Bronchus fibroblast of lung (primary cell): ENCODE measurements at places on chromosomes 13 and 19. TPM values are rescaled to one million over a fixed set of nuclear protein-coding genes. Genes with fewer than 3 reads are reported as not detected.

SMIM24 gene
- not detected in 2 replicates for total RNA-seq

COX7A1 gene
- 6.6 and 13.5 TPM in 2 replicates for total RNA-seq

CKAP2 gene
- total RNA-seq: 45.0 and 54.6 TPM in 2 replicates

TUBGCP3 gene
- 11.6 and 13.2 TPM in 2 replicates for total RNA-seq

ZNF112 gene
- 1.5 TPM in 2 replicates for total RNA-seq

SBK2 gene
- total RNA-seq: not detected in 2 replicates

CRX gene
- total RNA-seq: not detected in 2 replicates

MYDGF gene
- 148 and 163 TPM in 2 replicates for total RNA-seq

MEIS3 gene
- total RNA-seq: 6.7 and 7.7 TPM in 2 replicates

CCDC194 gene
- not detected in 2 replicates for total RNA-seq

NXNL1 gene
- total RNA-seq: not detected in 2 replicates

CCNA1 gene
- total RNA-seq: 1.0 TPM in 2 replicates

COL5A3 gene
- 0.34 and 0.59 TPM in 2 replicates for total RNA-seq

STOML3 gene
- not detected in 2 replicates for total RNA-seq

PLPP2 gene
- total RNA-seq: 14.6 and 18.6 TPM in 2 replicates

ZNF790 gene
- 1.9 and 2.2 TPM in 2 replicates for total RNA-seq

ADAT3 gene
- total RNA-seq: 1.5 and 3.0 TPM in 2 replicates

ZNF738 gene
- total RNA-seq: 9.1 and 9.6 TPM in 2 replicates

CGB1 gene
- total RNA-seq: 2.9 TPM in 1 of 2 replicates, not detected in the other

SPRY2 gene
- 17.5 and 18.3 TPM in 2 replicates for total RNA-seq

TSHZ3 gene
- 4.9 and 5.8 TPM in 2 replicates for total RNA-seq
